Activated CD4-positive, alpha-beta T cell treated with anti-CD3 and anti-CD28 coated beads, Interleukin-2, Interleukin-4, amounts not matched to agents 100 ng/mL and 50 ng/mL, durations not matched to agents 16 hours and 8 hours (primary cell): ENCODE measurements at places on chromosomes 11 and 22.

GRCh38 chr11:95835768-95836488 lies 45.6 kb downstream of the CEP57 start:
- peak; percentile 53 for DNase-seq

DNA sequence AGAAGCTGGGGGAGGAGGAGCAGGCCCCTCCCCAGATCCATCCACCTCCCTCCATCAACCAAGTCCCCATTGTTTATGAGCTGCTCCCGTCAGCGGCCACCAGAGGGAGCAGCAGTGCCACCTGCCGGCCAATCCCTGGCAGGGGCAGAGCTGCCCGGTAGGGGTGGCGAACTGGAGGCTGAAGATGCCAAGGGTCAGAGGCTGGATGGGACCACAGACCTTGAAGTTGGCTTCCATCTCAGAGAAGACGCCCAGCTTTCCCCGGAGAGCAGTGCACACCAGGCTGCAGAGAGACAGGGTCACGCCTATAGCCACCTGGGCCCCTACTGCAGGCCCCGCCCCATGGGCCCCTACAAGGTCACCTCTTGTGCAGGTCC lies 3.6 kb downstream of the FIBP start:
- peak; percentile 86 for DNase-seq

DNA sequence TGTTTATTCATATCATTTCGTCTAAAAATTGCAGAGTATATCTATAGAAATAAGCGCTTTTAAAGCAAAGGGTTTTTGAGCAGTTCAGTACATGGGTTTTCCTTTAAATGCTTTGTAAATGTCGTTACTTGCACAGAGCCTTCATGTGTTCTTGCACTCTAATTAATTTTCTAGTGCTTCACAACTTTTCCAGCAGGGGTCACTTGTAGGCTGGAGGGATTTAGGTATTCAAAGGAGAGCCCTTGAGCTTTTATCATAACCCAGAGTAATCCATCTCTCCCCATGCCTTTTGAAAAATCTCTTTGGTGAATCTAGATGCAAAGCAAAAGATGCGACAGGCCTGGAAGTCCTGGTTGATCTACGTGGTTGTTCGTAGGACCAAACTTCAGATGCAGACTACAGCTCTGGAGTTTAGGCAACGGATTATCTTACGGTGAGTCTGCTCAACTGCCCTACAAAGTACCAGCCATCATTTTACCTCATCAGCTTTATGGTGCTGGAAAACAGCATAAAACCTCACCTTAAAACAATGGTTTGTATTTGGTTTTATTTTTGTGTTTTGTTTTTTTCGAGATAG lies 60.4 kb downstream of the SFI1 start:
- peak; percentile 40 for DNase-seq

- DNase-seq, result no peak
These were observed 61.7 kb upstream of the CHRNA10 start for GRCh38 chr11:3732671-3733436.

- no peak for DNase-seq
These were observed at the start of gene TMPRSS5 for GRCh38 chr11:113705871-113706655. TMPRSS5 (minus strand) TSS chr11:113706308; CDS start chr11:113706224, 84 bp downstream.

DNA sequence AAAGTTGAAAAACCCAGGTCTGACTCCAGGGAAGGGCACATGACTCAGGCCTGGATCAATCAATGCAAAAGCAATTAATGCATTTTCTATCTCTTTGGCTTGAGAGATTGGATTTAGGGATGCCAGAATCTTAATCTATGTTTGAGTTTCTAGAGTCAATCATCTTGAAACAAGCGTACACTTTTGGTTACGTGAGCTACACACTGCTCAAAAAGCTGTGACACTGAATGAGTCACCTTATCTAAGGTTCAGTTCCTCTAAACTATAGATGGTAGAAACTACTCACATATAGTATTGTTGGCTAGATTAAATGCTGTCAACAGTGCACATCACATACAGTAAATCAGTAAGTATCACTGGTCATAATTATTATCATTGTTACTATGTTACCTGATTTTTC lies 24.2 kb downstream of the MRE11 start:
- DNase-seq, result peak; percentile 45

- DNase-seq, result no peak
These were observed 701.6 kb downstream of the KCNA4 start for GRCh38 chr11:29315275-29315674.

DNA sequence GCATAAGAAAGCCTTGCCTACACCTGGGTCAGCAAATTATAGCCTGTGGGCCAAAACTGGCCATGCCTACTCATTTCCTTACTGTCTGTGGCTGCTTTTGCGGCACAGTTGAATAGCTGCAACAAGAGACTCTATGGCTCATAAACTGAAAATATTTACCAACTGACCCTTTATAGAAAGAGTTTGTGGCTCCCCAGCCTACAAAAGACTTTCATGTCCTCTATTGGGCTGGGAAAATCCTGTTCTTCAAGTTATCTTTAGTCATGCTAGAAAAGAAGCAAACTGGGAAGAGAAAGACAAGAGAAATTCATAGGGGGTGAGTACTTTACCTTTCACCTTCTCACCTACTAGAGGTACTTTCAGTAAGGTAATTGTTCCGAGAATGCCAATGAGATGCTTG lies 175.1 kb downstream of the SWAP70 start:
- DNase-seq, result no peak

- DNase-seq, result no peak
These were observed 14.0 kb upstream of the PAX6 start for GRCh38 chr11:31824879-31825837.

- DNase-seq, result no peak
These were observed 5.4 kb downstream of the KCNC1 start for GRCh38 chr11:17739945-17740338.

GRCh38 chr11:19355601-19356000 lies 114.9 kb upstream of the E2F8 start:
- no peak for DNase-seq

DNA sequence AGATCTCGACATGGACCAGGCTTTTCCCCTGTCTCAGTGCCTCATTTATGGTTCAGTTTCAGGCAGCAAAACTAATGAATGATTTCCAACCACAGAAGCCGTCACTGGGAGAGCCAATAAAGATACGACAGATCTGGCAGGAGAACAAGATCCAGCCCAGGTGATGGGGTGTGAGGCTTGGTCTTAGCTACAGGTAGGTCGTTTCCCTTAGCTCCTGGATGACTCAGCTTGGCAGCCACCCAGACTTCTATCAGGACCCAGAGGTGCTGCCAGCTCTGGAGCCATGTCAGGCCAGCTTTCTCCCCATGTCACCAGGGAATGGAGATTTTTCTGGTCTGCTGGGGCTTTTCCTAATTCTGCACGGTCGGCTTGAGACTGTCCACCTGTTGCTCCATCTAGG lies 36.3 kb upstream of the APOBEC3A start:
- DNase-seq, result no peak

DNA sequence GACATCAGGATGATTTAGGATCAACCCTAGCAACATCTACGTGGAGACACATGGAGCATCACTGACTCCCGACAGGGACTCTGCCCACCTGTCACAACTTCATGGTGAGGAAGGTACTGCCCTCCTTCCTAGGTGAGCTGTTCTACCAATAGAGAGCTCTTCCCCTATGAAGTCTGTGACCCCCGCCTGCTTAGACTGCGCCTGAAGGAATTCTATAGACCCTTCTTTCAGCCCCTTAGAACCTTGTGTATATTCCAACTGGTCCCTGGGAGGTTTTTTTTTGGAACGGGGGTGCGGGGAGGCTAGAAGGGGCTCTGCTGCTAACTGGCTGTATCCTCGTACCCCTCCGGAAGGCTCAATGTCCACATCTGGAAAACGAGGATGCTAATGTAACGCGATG lies 566 bp downstream of the INTS4 start:
- DNase-seq, result no peak

- no peak for DNase-seq
These were observed 43.0 kb upstream of the NTM start for GRCh38 chr11:131327421-131327820.

GRCh38 chr11:108593923-108594434 lies 411 bp upstream of the EXPH5 start:
- DNase-seq, result no peak

- DNase-seq, result no peak
These were observed 30.8 kb downstream of the APOL3 start for GRCh38 chr22:36129486-36130388.

DNA sequence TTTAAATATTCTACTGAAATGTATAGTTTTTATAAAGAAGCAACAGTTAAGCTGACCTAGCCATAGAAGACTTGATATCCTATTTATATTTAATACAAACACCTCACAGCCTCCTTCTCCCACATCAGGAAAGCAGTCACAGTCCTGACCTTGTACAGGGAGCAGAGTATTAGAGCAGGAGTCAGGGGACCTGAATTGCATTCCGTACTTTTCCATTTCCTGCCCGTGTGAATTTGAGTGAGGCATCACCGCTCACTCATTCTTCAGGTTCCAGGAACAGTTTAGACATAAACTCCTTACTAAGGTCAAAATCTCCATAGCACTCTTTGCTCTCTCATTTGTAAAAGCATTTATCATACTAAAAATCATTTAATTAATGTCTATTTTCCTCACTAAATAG lies 482.5 kb upstream of the FAT3 start:
- no peak for DNase-seq

DNA sequence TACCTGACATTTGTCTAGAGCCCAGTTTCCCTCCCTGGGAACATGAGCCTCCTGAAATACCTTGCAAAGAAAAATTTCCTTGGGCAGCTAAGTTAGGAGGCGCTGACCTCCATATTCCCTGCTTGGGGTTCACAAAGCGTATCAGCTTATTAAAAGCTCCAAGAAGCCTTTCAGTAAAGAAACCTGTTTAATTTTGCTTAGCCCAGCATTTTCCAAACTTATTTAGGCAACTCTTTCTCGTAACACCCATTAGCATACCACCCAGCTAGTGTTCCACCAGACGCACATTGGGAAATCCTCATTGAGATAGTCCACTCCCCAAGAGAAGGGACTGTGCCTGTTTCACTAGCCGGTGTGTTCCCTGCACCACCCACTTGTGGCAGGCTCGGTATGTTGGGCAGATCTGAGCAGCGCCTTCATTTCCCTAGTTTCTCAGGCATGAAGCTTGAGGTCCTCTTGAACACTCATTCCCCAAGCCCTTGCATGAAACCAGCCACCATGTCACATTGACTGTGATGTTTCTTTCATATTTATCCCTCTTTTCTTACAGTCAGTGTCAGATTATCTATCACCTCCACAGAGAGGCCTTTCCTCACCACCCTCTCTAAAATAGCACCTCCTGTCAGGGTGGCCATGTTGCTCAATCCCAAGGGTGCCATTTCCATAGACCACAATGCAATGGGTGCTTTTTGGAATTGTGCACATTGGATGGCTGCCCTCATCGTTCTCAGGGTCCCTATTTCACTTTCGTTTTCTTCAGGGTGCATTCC lies 12.5 kb upstream of the ELF5 start:
- no peak for DNase-seq

DNA sequence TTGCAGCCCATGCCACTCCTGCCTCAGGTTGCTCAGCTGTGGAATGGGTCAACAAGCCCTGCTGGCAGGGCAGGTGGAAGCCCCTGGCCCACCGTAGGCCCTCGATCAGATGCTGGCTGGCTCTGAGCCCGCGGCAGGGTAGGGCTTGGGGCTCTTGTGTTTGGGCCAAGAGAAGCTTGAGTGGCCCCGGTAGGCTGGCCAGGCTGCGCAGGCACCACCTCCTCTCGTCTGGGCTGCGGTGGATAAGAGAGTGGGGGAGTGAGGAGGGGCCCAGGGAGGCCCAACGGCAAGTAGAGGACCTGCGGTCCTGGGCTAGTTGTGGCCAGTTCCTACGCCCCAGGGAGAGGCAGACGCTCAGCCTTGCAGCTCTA lies 115.2 kb downstream of the CEP164 start:
- DNase-seq, result no peak

- no peak for DNase-seq
These were observed 7.8 kb upstream of the BCL9L start for GRCh38 chr11:118933486-118933885.

- DNase-seq, result no peak
These were observed 17.0 kb downstream of the FADS3 start for GRCh38 chr11:61874377-61874809.

DNA sequence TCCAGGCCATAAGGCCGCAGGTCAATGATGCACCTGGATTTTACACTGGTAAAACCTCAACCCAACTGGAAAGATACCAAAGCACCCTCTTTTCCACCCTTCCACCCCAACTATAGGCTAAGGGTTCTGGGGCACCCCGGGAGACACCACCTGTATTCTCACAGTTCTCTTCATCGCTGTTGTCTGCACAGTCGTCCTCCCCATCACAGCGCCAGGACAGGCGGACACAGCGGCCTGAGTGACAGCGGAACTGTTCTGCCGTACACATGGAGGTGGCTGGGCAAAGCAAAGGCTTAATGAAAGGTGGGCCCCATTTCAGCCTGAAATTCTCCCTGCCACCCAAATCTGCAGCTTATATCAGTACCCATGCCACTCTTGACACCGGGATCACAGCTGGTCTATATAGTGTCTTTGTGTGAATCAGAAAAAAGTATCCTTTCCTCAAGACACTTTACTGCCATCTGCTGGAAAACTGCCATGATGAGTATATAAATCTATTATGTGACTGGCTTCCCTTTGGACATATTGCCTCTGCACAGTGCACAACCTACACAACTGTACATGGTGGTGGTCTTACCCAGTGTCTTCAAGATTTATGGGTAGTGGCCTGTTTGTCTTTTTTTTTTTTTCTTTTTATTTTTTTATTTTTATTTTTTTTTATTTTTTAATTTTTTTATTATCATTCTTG lies 21.5 kb downstream of the LRP4 start:
- DNase-seq, result peak; percentile 49

- DNase-seq, result no peak
These were observed 31.0 kb upstream of the FGF19 start for GRCh38 chr11:69734841-69735240.
